ENCODE measurements at places on chromosomes 7 and 10. TPM values are rescaled to one million over a fixed set of nuclear protein-coding genes. Genes with fewer than 3 reads are reported as not detected.
A peak's percentile ranks its signal among the peaks of the same experiment; 100 is the strongest.

DGKI gene
- polyA plus RNA-seq = not detected

CYP3A5 gene
- polyA plus RNA-seq = 0.19 TPM

GRCh38 chr10:43843321-43844101, 194.8 kb upstream of the ZNF32 start:
- no peak overlapping the region for H3K27ac ChIP-seq
- H3K4me1 ChIP-seq = peaks cover 15% of the 10 kb centered on the region
- no peak for DNase-seq

- peaks cover 25% of the 10 kb centered on the region for H3K36me3 ChIP-seq
- DNase-seq = no peak
- no peaks in the 10 kb centered on the region for H3K27me3 ChIP-seq
- H3K27ac ChIP-seq = peak overlapping the region; percentile 67
- H3K4me1 ChIP-seq = peaks cover 53% of the 10 kb centered on the region
Observed at GRCh38 chr10:128063736-128064107, 62.5 kb downstream of the MKI67 start.

GRCh38 chr10:117133273-117134055, 4.6 kb downstream of the VAX1 start:
- no peak overlapping the region for H3K4me3 ChIP-seq
- no peak for DNase-seq
- no peaks in the 10 kb centered on the region for H3K36me3 ChIP-seq
- H3K4me1 ChIP-seq = peaks cover 19% of the 10 kb centered on the region

TEX47 gene
- polyA plus RNA-seq = not detected

DNA sequence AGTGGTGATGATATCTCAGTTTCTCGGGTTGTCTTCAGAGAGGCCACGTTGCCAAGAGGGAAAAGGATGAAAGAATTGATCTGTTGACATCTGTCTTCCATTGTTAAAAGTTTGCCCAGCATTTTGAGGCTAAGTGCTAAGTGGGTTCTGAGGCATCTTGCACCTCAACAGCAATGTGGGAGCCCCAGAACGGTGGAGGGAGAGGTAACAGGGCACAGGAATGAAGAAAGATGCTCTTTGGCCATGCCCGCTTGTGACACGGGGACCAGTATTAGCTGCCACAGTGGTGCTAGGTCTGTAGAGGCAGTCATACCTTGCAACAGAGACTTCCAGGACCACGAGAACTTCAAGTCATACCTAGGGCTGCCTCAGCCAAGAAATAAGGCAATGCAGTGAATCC, 106.6 kb upstream of the NUPR2 start:
- H3K27me3 ChIP-seq = no peaks in the 10 kb centered on the region
- no peaks in the 10 kb centered on the region for H3K36me3 ChIP-seq
- no peak overlapping the region for H3K27ac ChIP-seq
- no peak for DNase-seq

NRF1 gene
- 23.4 TPM for polyA plus RNA-seq

HYAL4 gene
- polyA plus RNA-seq = not detected

Measured in CD4-positive, alpha-beta memory T cell (primary cell).